ENCODE measurements at places on chromosomes 6 and 20.

- no peak for DNase-seq
These were observed 776.4 kb downstream of the C6orf118 start for GRCh38 chr6:164533045-164533362.

DNA sequence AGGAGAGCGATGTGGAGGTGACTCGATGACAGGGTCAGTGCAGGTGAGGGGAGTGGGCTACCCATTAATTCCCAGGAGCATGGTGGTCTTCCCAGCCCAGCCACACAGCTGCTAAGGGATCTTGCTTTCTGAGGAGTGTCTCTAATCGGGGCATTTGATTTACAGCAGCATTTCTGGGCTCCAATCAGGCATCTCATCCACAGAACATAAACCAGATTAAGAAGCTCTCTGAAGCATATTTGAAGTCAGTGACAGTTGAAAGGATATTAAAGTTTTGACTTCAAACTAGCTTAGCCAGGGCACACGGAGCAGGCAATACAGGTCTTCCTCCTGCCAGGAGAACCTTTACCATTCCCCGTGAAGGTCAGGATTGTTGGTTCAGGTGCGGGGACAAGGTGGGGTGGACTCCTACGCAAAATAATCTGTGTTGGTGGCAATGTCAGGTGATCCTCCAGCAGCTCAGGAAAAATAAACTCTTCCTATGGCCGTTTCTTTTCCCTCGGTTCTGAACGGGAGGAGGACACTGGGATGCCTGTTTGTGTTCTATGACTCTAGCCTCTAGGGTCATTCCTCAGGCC is 39.9 kb upstream of the ZNF831 start:
- no peak for DNase-seq

DNA sequence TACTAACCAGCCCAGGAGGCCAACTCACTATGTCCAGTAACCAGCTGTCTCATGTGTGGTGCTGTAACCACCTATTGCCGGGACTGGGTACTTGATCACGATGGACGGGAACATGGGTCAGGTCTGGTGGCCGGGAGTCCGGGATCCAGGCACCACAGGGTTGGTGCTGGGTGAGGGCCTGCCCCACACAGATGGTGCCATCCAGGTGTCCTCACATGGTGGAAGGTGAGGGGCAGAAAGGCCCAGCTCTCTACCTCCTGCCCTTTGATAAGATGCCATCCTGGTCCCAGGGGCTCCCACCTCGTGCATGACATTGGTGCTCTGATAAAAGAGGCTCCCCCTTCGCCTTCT is 116.3 kb downstream of the TAF4 start:
- no peak for DNase-seq

DNA sequence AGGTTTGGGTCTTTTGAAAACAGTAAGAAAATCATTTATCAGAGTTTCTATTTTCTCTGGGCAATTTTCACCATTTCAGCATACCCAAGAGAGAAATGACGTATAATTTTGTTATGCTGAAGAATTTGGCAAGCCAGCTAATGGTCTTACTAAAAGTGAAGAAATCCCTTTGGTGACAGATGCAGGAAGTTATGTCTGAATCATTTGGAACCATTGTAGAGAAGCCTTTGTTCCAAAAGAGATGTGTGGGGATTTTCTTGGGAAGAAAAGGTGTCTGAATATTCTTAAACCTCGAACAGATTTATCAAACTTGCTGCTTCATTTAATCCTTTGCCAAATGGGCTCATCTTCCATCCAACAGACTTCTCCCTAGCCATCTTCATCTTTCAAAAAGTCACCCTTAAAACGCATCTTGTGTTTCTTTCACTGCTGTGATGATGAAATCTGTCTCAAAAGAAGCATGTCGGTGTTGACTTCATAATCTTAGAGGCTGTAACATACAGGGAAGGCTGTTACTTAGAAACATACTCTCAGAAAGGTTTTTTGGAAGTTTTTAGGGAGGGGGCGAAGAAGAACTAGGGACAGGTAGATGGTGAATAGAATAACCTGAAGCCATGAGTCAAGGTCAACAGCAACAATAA is 39.5 kb downstream of the CITED2 start:
- peak; percentile 79 for DNase-seq

DNA sequence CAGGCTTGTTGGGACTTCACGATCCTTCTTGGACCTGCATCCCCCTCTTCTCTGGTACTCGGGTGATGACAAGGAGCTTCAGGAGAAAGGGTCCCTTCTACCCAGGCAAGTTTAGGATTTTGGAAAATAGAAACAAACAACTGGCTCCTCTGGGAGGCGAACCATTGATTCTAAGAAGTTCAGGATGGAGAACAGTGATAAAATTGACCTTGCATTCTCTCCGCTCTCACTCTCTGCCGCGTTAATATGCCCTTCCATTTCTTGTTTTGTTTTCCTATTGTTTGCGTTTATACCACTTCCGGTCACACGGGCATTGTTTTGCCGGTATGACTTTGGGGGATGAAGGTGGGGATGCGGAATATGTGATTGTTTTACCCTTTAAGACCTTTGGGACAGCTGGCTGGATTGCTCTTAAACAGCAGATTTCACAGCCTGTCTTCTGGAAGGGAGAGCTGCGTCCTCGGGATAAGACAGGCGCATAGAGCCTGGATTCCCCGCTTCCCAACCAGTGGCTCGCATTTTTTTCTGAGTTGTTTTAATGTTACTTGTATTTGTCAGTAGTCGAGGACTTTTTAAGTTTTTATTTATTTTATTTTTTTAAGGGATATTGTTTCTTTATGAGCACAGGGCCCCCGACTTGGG is 144.3 kb upstream of the ZNF184 start:
- DNase-seq = peak; percentile 15

DNA sequence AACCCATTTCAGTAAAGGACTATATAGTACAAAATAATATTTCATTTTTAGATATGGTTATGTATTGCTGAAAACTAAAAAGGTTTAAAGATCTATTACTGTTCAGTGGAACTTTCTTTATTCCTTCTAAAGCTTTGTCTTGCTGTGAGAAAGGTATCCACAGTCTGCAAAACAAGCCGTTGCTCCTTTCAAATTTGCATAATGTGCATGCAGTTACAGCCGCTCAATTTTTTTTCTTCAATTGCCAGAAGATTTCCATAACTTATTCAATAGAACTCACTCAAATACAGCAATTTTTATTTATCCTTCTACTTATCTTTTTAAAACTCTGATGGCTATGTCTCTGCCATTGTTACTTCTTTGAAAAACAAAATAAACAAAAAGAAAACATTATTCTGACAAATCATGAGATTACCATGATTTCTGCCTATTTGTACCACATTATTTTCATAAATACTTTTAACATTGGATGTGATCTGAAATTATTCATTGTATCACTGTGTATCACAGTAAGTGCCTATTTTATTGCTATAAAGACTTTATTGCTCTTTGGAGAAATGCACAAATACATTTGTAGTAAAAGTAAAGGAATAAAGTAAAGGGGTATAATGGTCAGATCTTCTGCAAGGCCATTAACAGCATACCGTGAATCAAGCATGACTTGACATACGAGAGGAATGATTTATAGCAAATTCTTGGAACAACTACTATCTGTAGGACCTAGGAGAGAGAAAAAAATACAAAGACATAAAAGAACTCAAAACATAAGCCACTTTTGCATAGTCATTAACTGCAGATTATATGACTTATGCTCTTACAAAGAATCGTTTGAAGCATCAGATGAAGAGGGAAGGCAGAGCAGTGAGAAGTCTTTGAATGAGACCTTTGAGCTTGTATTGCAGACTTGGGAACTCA is 29.6 kb upstream of the HBS1L start:
- no peak for DNase-seq
